B cell (primary cell): ENCODE measurements at places on chromosomes 6 and 20. TPM values are rescaled to one million over a fixed set of nuclear protein-coding genes. Genes with fewer than 3 reads are reported as not detected.

Gene DEFB132
- not detected in 2 replicates for polyA plus RNA-seq

Gene HDGFL1
- polyA plus RNA-seq: not detected in 2 replicates

DNA sequence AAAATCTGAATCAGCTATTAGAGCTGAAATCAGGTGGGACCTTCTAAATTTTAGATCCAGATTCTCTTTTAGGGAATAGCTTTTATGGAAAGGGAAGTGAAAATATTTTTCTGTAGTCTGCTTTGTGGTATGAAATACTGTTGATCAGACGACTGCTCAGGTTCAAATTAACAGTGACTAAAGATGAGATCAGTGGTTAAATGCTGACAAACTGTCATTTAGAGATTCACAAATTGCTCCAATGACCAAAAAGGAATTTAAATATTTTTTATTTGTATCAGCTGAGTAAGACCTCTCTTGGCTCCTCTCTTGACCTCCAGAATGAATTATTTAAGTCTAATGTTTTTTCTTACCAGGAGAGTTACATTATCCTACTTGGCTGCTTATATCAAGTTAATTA lies 77.3 kb downstream of the KCNQ5 start:
- no peak for DNase-seq

- DNase-seq: no peak
Measured at GRCh38 chr20:17704589-17705317, 5.0 kb downstream of the BANF2 start.

GRCh38 chr6:164151161-164152120 lies 736.9 kb downstream of the QKI start:
- no peak for DNase-seq

Gene IP6K3
- not detected in 2 replicates for polyA plus RNA-seq

Gene XKR7
- 0.09 and 0.12 TPM in 2 replicates for polyA plus RNA-seq

GRCh38 chr6:29919506-29920445 lies 22.6 kb upstream of the HLA-A start:
- no peak for DNase-seq

Gene EFCAB8
- 0.65 and 0.72 TPM in 2 replicates for polyA plus RNA-seq

- DNase-seq: no peak
Measured at GRCh38 chr20:59437601-59438031, 137.2 kb downstream of the EDN3 start.

DNA sequence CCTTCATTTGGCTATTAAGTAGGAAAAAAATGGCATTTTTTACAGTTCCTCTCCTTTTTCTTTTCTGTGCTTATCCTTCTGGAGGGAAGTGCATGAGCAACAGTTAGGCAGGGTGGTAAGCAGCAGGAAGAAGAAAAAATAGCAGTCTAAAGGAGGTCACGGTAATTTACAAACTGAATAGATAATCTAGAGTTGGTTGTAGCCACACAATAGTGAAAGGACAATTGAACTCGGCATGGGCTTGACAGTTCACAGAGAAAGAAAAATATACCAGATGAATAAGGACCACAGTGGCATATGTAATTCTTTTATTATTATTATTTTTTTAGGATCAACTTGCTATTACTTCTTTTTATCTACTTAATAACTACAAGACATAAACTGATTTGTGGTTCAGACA lies 358.6 kb downstream of the BTBD9 start:
- no peak for DNase-seq

DNA sequence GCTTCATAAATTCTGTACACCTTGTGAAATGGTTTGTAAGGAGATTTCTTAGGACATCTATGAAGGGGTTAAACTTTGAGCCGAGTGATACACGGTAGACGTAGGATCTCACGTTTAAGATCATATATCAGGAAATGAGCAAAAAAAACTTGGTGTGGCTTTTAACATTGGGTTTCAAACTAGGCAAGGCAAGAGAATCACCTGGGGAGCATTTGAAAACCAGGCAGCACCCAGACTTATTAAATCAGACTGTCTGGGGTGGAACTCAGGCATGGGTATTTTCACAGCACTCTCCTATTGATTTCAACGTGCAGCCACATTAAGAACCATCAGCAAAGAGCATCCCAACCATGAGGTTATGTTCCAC lies 26.4 kb downstream of the LY86 start:
- DNase-seq: no peak
